Activated CD4-positive, alpha-beta T cell treated with anti-CD3 and anti-CD28 coated beads, Interleukin-2, amount 50 U/mL, for 48 hours (primary cell): ENCODE measurements at places on chromosomes 5 and 9.
A peak's percentile ranks its signal among the peaks of the same experiment; 100 is the strongest.

DNA sequence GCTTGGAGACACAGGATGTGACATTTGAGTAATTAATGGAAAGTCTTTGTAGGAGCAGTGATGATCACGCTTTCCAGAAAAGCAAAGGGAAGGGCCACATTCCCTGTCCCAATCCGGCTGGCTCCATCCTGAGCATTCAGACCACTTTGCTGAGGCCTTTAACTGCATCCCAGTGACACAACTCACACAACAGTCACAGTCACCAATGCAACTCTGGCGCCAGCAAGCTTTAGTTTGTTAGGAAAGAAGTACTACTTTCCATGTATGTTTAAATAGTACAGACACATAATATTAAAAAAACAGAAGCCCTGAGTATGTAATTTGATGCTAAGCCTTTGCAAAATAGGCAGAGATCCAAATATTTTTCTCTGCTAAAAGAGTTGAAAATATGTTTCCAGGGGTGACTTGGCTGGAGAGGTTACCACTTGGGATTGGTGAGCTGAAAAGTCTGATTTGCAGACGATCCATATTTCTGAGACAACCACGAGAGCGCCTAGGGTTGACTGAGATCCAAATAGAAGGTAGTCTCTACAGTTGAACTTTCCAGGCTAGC is 31.7 kb upstream of the GAS1 start:
- no peak for DNase-seq

DNA sequence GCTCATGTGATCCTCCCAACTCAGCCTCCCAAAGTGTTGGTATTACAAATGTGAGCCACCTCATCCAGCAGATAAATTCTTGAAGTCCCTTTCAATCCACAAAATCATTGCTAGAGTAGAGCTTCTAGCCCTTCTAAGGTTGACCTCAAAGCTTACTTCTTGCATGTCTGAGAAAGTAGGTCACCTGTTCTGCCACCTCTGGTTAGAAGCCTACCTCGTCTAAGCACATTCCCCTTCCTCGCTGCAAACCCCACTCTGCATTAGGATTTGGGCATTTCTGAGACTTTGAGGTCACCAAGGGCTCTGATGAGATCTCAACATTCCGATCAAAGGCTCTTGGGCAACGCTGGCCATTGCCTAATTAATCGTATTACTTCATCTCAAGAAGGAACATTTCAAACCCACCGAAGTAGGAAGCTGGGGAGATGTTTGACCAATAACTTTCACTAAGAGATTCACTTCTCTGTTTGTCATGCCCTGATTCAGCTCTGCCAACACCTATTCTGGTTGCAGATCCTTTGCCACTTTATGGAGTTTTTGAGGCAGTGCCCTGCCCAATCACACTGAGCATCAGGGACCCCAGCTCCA is 8.6 kb downstream of the ADAM19 start:
- DNase-seq, result no peak

DNA sequence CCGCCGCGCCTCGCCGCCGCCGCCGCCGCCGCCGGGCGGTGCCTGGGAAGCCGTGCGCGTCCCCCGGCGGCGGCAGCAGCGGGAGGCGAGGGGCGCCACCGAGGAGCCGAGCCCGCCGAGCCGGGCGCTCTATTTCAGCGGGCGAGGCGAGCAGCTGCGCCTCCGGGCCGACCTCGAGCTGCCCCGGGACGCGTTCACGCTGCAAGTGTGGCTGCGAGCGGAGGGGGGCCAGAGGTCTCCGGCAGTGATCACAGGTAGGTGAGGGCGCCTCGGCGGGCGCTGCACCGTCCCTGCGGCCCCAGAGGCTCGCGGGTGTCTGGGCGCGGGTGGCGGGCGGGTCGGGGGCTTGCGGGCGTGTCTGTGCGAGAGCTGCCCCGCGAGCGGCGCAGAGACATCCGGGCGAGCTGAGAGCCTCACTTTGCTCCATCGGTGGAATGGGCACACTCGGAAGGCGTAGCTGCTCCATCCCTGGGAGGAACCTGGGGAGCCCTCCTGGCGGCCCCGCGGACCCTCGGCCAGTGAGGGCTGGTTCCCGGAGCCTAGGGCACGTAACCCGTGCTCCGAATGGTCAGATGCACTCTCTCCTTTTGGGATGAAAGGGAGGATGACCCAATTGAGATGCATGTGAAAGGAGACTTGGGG is 864 bp downstream of the PAPPA start:
- DNase-seq, result no peak

GRCh38 chr5:149860801-149861322 is 83.7 kb downstream of the PDE6A start:
- peak; percentile 14 for DNase-seq

DNA sequence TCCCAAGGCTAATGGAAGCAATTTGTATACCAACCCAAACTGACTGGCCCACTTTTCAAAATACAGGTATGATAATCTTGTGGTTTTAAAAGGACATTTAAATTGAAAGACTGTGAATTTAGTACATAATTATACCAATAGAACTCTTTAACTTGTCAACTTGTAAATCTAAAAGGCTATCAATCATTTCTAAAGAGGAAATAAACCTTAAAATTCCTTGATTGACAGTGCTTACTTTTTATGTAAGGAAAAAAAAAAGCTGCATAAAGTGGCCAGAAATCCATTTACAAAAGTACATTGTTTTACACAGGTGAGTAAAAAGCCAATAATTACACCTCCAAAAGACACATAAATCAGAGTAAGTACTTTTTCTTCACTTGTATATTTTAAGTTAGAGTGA is 367.4 kb downstream of the EBF1 start:
- no peak for DNase-seq

DNA sequence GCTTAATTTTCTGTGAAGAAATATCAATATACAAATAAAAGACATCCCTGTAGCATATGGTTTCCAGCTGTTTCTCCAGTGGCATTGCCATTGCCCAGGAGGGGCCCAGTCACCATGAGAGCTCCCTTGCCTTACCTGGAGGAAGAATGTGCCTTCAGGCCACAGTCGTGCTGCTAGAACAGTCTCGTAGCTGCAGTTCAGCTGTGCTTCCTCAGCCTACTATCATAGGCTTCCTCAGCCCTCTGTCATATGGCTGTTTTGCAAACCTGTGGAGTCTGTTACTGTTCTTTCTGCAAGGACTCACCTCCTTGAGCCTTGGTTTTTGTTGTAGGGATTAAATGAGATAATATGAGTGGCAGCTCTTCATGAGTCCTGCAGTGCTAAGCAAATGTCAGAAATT is 67.6 kb downstream of the RCL1 start:
- no peak for DNase-seq

- no peak for DNase-seq
Observed at GRCh38 chr5:173895401-173896165, 7.4 kb downstream of the CPEB4 start.
